Urinary bladder (tissue), 4 donors: ENCODE measurements at places on chromosomes 11 and 22.

GRCh38 chr11:64153812-64154211, 12.1 kb downstream of the MACROD1 start:
- no peak for DNase-seq

DNA sequence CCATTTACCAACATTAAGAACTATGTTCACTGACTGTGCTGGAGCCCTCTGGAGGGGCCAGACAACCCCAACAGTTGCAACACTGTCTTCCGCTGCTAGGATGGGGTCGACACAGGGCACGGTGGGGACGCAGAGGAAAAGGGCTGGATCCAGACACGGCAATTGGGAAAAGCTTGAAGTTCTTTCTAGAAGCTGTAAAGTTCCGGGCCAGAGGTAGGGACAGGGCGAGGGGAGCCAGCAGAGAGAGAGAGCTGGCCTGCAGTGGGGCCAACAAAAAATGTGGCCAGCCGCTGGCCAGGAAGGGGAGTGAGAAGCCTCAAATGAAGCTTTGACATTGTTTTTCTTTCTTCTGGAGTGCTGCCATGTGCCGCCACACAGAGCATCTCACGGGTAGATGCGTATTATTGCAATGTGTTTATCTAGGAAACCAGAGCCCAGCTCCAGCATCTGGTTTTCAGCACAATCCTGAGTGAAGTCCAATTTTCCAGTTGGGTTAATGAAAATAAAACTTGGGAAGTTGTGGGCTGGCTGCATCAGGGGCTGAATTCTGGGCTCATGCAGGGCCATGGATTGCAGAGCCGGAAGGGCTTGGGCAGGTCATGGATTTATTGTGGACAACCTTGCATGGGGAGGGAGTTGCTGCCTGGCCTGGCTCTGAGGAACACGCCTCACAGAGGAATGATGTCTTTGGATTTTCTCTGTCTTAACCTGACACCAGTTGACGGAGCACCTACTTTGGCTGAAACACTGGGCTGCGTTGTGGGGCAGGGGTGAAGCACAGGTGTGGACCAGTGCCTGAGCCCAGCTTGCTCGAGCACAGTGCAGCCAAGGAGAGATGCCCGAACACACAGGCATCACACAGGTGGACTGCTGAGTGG, 67.6 kb upstream of the AMPD3 start:
- peak; percentile 73 for DNase-seq

- DNase-seq = no peak
Measured at GRCh38 chr11:1444823-1445422, 41.7 kb downstream of the MOB2 start.

GRCh38 chr11:61999141-61999975, 31.9 kb upstream of the FTH1 start:
- DNase-seq = no peak

DNA sequence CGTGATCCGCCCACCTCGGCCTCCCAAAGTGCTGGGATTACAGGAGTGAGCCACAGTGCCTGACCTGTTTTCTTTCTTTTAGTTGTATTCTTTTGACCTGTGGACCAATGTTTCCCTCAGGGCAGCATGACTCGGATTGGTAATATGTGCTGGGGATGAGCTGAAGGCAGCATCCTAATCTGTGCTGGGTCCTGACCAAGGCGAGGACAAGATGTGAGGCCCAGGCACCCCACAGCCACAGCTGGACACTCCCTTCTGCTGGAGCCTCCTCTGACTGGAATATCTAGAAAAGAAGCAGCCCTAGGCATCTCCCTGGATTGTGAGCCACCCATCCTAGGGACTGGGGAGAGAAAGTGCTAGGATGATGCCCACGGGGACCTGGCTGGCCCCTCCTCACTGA, 105.4 kb downstream of the PDE2A start:
- DNase-seq = no peak

GRCh38 chr11:28858076-28858475, 749.9 kb downstream of the METTL15 start:
- DNase-seq = no peak

DNA sequence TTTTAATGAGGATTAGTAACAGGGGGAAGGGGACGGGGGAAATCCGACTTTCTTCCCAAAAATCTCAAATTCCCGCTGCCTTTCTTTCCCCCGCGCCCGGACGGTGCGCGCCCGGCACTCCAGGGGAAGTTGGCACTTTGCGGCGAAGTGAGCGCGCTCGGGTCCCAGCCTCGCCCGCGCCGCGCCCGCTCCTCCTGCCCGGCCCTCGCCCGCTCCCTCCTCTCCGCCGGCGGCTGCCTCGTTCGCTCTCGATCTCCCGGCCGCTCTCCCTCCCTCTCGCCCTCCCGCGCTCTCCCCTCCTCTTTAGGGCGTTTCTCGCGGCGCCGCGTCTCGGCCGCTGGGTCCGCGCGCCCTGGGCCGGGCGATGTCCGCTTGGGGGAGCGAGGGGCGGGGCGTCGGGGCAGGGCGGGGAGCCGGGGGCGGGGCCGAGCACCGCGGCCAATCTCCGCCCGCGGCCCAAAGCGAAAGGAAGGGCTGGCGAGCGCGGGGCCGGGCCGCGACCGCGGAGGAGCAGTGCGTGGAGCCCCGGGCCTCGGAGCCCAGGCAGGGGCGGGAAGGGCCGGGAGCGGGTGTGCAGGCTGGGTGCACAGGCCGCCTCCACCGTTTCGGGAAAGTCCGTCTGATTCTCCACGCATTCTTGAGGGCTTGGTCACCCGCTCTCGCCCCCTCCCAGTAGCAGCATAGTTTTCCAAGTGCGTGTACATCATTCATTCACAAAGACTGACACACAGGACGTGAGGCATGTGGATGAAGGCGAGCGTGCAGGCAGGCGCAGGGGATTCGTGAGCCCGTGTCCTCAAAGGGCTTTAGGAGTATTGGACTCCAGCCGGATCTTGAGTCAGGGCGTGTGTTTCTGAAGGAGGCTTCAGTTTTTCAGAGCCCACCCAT, 65.1 kb downstream of the ETS1 start:
- peak; percentile 81 for DNase-seq

DNA sequence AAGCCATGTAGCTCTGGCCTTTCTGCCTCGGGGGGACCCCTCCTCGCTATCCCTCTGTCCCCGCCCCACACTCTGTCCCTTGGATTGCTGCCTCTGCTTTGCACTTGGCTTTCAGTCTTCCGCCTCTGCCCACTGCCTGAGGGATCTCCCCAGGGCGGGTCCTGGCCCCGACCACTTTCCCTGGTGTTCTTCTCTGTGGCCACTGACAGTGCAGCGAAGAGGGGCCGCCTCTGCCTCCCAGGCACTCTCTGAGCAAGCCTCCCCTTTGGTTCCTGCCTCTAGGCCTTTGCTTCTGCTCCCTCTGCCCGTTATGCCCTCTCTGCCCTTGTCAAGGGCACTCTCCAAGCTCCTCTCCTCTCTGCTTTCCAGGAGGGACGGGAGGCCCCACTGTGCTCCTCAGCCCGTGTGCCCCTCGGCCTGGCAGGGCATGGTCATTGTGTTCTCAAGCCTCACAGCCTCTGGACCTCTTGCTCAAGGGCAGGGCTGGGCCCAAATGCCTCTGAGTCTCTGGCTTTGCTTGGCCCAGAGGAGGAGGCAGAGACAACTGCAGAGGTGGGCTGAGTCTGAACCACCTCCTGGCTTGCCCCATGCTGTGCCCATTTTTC, 5.5 kb upstream of the MPPED1 start:
- DNase-seq = no peak

GRCh38 chr11:88433536-88434230, 96.1 kb upstream of the CTSC start:
- DNase-seq = no peak

DNA sequence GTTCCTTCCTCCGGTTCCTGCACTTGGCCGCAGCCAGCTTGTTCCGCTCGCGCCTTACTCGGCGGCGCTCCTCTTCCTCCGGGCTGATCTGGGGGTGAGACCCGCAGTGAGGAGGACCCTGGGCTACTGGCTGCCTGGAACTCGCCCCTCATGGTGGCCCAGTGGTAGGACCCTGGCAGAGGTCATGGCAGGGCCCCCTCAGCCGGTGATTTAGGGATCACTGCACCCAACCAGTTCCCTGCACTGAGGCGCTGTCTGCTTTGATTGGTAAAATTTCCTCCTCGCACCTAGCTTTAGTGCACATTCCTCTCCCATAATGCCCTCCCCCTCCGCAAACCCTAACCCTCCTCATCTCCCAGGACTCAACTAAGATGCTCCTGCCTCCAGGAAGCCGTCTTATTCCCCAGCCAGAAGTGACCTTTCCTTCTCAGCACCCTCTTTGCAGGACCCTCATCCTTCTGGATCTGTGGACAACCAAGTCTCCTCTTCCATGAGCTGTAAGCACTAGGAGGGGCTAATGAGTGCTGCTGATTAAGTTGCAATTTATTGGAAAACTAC, 3.6 kb downstream of the CCDC85B start:
- no peak for DNase-seq

DNA sequence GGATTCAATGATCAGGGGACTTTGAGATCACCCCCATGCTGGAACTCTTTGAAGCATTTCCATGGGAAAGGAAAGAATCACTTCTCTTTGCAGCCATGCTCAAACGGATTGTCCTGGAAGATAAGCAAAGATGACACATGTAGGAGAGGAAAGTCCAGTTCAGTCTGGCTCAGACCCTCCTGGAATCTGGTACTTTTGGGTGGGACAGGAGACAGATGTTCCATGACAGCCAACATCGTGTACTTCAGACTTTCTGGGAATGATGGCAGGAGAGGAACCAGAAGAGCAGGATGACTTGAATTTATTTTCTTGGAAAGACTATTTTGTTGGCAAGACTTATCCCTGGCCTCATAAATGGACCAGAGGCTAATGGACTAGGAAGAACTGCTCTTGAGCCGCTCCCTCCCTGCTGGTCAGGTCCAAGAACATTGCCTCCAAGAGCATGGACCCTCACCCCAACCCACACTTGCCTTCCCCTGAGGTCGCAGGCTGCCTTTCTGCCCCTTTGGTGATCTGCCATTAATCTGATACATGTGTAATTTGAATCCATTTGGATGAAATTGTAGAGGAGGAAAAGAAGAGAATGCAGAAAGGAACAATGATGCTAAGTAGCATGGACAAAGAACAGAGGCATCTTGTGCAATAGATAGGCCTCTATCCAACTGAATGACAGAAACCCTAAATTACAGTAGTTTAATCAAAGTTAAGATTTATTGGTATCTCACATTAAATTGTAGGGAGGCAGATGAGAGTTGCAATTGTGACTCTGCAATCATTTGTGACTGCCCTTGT, 201.0 kb downstream of the SNX19 start:
- no peak for DNase-seq

DNA sequence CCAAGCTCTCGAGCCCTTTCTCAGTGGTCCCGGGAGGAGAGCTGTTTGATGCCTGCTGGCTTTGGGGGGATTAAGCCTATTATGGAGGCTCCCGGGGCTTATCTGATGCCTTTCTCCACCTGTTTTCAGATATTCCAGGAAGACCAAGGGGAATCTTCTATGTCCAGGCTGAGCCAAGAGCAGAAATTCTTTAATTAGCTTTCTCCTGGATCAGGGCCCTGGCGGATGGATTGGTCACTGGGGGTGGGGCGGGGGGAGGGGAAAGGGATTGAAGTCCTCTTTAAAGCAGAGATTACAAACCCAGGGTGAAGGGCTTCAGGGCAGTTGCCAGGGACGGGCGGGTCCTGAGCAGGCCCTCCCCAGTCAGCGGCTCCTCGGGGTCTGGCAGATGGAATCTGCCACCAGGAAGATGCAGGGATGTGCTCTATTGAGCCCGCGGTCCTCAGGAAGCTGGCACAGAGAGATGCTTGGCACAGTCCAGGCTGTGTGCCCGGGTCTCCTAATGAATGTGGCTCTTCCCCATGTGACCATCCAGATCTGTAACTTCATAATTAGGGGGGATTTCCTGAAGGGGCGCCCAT, 33.6 kb downstream of the MACROD1 start:
- no peak for DNase-seq

GRCh38 chr11:104582431-104582830, 315.8 kb downstream of the CASP12 start:
- DNase-seq = no peak

GRCh38 chr11:68735125-68735524, 16.2 kb downstream of the TESMIN start:
- no peak for DNase-seq

GRCh38 chr22:38176170-38176741, 5.4 kb downstream of the PLA2G6 start:
- no peak for DNase-seq

GRCh38 chr11:14312736-14313438, 46.1 kb downstream of the RRAS2 start:
- no peak for DNase-seq

GRCh38 chr11:65310215-65310614, 4.5 kb upstream of the CDC42EP2 start:
- no peak for DNase-seq

DNA sequence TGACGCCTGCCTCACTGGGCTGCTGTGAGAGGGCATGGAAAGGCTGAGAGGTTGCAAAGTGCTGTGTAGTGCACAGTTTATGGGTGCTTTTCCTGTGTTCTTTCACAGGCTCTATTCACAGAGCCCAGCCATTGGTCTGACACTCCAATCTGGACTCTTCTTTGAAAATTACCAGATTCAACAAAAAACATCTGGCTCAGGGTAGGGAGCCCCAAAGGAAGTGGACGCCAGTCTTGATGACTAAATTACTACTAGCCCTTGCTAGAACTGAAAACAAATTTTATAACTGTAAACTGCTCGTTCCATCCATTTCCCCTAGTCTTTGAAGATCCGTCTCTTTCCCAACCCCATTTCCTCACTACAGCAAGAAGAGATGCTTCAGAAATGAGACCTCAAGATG, 178.6 kb downstream of the TENM4 start:
- no peak for DNase-seq

DNA sequence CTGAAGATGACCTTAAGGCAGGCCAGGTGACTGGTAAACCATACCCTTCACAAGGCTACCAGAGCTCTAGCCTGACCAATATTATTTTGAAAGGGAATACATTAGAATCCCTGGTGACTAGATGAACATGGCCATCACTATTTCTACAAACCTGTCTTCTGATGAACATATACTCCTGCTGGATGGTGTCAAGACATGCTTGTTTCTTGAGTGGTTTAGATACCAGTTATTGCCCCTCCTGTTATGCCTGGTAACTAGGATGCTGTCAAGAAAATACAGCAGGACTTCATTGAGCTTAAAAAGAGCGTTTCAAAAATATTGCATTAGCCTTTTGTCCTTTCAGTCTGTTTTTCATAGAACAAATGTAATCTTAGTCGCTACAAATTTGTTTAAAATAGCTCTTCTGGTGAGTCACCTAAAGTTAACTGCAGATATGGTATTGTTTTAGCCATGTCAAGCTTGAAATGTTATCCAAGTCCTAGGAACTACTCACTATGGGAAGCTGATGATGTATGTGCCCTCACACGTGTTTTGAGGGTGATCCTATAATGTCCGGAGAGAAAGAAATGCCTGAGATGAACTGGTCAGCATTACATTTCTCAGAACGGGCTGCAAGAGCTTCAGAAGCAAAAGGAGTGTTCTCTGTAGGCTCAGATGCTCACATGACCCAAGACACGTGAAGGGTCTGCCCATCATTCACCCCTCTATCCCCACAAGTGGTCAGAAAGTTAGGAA, 20.6 kb downstream of the ADM start:
- DNase-seq = no peak

DNA sequence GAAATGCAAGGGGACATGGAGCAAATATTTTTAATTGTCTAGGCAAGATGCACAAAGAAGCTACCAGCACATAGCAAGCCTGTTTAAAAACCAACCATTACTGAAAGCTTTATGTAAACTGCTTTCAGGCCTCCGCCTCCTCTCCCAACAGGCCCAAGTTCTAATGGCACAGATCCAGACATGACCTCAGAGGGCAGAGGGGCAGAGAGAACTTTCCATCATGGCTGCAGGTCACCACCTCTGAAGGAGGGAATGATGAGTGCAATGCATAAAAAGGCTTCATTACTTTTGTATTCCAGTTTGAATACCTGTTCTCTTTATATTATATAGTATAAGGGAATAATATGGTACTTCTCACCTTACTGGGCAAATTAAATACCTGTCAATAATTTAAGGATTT, 15.2 kb downstream of the DDX17 start:
- DNase-seq = no peak

- no peak for DNase-seq
Measured at GRCh38 chr22:42807185-42807584, 49.9 kb downstream of the ARFGAP3 start.
